ENCODE measurements at places on chromosomes 13 and 19.

GRCh38 chr13:58619396-58620113 is 988.0 kb downstream of the PCDH17 start:
- no peak for DNase-seq

DNA sequence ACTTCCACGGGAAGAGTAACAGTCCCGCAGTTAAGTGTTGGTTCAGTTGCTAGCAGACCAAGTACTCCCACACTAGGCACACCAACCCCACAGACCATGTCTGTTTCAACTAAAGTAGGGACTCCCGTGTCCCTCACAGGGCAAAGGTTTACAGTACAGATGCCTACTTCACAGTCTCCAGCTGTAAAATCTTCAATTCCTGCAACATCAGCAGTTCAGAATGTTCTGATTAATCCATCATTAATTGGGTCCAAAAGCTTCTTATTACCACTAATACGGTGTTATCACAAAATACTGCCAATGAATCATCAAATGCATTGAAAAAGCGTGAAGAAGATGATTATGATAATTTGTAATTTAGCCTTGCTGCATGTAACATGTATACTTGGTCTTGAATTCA is 95.8 kb downstream of the URI1 start:
- DNase-seq = no peak

DNA sequence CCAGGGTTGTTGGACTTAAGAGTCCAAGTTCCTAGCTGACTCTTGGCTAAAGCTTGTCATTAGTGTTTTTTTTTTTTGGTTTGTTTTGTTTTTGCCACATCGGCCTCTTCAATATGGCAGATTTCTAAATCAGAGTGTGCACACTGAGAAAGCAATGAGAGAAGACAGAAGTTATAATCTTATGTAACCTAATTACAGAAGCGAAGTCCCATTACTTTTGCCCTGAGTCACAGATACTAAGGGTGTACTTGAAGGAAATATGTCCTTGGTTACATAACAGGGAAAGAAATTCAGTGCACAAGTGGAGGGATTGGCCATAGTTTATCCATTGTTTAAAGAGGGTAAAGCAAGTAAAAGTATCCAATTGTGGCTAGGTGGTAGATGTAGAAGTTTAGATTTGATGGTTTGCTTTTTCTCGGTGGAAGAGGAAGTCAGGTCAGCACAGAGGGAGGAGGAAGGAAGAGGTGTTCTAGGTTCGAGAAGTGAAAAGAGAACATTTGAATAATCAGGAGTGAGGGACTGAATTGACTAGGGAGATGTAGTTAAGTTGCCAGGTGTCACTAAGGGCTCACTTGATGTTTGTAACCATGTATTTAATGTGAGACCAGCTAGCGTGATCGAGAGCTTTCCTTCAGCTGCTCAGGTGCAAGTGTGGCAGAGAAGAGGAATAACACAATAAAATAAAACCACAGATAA is 12.2 kb downstream of the GTF2F2 start:
- DNase-seq = no peak

GRCh38 chr13:112606109-112607001 is 18.4 kb upstream of the TUBGCP3 start:
- DNase-seq = peak; percentile 92

GRCh38 chr19:57964761-57965160 is 9.6 kb downstream of the C19orf18 start:
- no peak for DNase-seq

DNA sequence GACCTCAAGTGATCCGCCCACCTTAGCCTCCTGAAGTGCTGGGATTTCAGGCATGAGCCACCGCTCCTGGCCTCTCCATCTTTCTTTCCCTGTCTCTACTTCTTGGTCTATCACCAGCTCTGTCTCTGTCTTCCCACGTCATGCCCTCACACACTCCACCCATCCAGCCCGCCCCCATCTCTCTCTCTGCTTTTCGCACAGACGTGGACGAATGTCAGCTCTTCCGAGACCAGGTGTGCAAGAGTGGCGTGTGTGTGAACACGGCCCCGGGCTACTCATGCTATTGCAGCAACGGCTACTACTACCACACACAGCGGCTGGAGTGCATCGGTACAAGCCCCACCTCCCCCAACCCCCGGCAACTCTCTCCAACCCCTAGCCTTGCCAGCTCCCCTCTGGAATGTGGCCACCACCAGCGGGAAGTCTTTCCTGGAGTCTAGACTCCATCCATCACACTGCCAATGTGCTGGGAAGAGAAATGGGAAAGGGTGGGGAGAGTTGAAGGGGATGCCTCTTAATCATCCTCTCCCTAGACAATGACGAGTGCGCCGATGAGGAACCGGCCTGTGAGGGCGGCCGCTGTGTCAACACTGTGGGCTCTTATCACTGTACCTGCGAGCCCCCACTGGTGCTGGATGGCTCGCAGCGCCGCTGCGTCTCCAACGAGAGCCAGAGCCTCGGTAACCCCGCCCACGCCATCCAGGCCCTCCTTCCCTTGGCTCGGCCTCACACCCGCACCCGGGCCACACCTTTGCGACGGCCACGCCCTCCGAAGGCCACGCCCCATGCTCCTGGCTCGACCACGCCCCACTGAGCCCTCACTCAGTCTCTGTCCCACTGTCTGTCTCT is 22.5 kb downstream of the LTBP4 start:
- peak; percentile 97 for DNase-seq

- DNase-seq = no peak
Measured at GRCh38 chr13:23673354-23673753, 103.1 kb downstream of the TNFRSF19 start.

DNA sequence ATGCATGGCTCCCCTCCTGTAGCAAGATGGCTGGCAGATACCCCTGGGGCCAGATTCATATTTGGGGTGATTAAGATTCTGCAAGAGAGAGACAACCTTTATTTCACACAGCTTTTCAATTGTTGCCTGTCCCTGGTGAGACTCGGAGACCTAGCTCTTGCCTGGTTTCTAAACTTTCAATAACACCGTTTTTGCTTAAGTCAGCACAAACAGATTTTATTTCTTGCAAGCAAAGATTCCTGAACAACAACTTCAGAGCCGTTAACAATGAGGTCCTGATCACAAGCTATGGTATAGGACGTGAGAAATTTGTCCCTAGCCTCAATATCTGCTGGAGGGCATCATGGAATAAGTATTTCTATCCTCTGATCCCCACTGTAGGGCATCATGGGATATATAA is 2.9 kb upstream of the CADM4 start:
- DNase-seq = no peak

DNA sequence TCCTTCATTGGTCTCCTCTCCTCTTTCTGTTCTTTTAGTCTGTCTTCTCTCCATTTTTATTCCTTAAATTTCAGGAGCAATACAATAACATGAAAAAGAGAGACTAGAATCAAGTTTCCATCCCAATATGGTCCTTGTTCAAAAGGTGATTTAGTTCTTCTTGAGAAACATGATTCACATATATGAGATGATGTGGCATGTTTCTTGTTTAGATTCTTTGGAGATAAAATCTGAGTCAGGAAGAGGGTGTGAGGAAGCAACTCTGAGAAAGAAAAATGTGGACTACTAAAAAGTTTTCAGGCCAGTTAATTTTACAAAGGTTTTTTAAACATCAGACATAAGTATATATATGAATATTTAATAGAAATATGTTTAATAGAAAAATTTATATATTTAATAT is 231.4 kb downstream of the OXGR1 start:
- no peak for DNase-seq

- DNase-seq = no peak
Measured at GRCh38 chr13:72890546-72890945, 108.6 kb downstream of the PIBF1 start.

- DNase-seq = no peak
Measured at GRCh38 chr19:43105496-43105895, 23.0 kb upstream of the PSG2 start.

- DNase-seq = no peak
Measured at GRCh38 chr13:80706164-80706471, 365.2 kb upstream of the SPRY2 start.

GRCh38 chr13:49240017-49240416 is 7.7 kb upstream of the CDADC1 start:
- no peak for DNase-seq

DNA sequence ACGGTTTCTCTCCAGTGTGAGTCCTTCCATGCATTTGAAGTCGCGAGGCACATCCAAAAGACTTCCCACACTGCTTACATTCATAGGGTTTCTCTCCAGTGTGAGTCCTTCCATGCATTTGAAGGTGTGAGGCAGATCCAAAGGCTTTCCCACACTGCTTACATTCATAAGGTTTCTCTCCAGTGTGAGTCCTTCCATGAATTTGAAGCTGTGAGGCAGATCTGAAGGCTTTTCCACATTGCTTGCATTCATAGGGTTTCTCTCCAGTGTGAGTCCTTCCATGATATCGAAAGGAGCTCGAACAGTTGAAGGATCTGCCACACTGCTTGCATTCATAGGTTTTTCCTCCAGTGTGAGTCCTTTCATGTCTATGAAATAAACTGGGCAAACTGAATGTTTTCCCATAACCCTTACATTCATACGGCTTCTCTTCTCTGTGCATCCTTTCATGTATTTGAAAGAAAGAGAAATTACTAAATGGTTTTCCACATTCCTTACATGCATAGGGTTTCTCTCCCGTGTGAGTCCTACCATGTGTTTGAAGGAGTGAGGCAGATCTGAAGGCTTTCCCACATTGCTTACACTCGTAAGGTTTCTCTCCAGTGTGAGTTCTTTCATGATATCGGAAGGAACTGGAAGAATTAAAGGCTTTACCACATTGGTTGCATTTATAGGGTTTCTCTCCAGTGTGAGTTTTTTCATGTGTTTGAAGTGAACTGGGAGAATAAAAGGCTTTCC is 20.3 kb downstream of the ZNF433 start:
- no peak for DNase-seq

DNA sequence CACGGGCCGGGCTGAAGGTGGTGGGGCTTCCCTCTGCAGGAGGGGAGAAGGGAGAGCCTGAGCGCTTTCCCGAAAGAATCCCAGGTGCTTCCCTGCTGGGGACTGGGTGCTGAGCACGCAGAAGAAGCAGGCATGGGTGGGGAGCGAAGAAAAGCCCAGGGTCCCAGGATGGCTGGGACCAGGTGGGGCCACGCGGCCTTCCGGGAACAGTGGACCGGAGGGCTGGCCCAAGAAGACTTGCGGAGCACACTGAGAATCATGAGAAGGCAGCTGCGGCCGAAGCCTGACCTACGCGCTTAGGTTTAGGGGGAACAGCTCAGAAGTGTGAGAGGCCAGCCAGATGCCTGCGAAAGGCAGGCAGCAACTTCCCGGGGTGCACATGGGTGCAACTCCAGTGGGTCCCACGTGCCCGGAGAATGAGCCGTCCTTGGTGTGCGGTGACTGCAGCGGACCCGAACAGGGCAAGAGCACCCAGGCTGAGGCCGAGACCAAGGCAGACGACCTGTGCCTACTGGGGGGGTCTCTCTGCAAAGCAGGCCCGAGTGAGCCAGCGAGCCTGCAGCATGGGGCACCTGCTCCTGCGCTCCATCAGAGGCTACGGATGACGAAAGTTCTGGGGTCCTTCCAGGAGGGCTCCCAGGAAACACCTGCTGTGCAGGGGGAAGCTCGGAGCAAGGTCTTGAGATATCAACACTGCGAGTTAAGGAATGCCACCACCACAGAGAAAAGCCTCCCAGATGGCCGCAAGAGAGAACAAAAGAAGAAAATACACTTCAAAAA is 52.4 kb downstream of the MLLT1 start:
- no peak for DNase-seq

- DNase-seq = no peak
Measured at GRCh38 chr19:32311371-32311770, 34.0 kb upstream of the ZNF507 start.

DNA sequence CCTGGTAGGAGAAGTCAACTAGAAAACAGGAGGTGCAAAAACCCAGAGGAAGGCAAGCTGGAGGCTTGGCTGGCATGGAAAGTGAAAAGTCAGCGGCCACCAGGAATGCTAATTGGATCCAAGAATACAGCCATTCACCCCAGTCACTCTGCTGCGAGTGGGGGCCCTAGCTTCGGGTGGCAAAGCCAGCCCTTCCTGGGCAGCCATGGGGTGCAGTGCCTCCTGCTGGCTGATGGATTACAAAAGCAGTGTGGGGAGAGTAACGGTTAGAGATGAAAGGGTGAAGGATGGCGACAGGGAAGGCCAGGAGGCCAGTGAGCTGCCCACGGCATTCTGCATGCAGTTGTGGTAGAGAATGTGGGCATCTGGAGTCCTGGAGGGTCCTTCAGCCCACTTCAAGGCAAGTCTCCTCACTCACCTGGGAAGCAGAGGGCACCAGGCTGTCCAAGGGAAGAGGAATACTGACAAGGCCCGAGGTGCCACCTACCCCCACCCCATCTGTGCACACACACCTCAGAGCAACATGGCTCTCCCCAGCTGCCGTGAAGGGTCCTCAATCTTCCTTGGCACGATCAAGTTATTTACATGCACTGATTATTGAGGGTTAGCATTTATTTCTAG is 20.3 kb upstream of the EPHX3 start:
- DNase-seq = peak; percentile 44

DNA sequence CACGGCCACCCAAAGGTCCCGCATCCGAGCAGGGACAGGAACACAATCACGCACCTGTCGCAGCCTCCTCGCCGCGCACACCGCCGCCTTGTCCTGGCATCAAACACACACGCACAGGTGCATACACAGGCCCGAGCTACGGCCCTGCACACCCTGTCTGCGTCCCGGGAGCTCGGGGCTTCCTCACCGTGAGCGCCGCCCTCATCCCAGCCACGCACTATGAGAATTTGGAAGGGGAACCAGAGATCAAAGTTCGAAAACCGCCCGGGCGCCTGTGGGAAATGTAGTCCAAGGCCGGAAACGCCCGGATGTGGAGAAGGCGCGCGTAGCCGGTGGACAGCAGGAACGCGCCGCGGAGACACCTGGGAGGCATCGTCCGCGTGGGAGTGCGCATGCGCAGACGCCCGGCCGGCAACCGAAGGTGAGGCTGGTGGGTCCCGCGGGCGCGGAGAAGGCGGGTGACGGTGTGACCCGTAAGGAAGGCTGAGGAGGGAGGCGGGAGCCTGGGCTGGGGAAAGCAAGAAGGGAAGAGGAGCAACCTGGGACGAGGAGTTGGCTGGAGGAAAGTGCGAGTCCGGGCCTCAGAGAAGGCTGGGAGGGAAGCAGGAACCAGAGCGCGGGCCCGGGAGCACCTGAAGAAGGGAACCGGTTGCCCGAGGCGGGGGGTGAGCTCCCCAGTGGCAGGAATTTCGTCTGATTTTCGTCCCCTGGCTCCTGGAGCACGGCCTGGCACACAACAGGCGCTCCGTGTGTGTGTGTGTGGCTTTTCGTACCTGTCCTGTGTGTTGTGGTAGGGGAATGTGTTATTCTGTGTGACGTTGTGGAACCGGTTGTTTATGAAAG is at the start of gene ZNF567:
TSS of gene ZNF567 (plus strand) at position 399 of the 843 bp plus-strand sequence. CDS start 7,256 bp downstream, outside the sequence.
- peak; percentile 97 for DNase-seq

- no peak for DNase-seq
Measured at GRCh38 chr13:112747256-112747655, 57.4 kb downstream of the ATP11A start.

- DNase-seq = no peak
Measured at GRCh38 chr13:94525781-94526180, 46.3 kb upstream of the DCT start.

GRCh38 chr13:69109891-69110525 is 997.6 kb upstream of the ATXN8OS start:
- peak; percentile 31 for DNase-seq

All from H9 (cell line).